Activated CD4-positive, alpha-beta memory T cell treated with anti-CD3 and anti-CD28 coated beads, Interleukin-2, amount 10 ng/mL, durations not matched to agents 7 days and 5 days (primary cell): ENCODE measurements at places on chromosomes 13 and 19. TPM values are rescaled to one million over a fixed set of nuclear protein-coding genes. Genes with fewer than 3 reads are reported as not detected.

Gene ZNF439
- 3.3 TPM for total RNA-seq

Gene NLRP11
- total RNA-seq: not detected

Gene ZNF284
- total RNA-seq: 1.8 TPM

Gene SNRPA
- 145 TPM for total RNA-seq

Gene COL5A3
- 1.1 TPM for total RNA-seq
